Stimulated activated CD4-positive, alpha-beta T cell treated with anti-CD3 and anti-CD28 coated beads, Interleukin-4, amount 100 ng/mL, for 1 hour (primary cell): ENCODE measurements at places on chromosomes 3 and 15.

DNA sequence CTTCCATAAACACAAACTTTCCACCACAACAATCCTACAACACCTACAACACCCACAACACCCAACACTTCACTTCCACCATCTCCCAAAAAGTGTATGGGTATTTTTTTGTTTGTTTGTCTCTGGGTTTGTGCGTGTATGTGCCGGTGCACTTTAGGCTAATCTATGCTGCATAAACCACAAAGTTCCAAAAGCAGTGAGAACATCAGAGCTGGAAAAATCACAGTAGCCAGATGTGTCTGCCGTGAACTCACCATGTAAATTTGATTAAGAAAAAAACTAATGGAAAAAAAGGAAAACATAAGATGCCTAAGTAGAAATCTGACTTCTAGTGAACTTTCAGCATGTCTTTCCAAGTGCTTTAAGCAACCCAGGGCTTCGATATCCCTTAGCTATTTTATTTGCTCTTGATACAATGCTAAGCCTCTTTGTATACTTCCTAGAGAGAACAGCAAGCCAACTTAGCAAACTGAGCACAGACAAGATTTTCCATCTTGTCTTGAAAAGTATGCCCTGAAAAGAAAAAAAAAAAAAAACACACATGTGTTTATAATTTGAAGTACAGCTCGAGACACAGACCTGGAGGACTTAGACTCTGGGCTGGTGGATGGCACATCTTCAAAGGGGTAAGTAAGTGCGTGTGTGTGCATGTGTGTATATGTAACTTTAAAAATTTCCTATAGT, 91.4 kb downstream of the WWTR1 start:
- no peak for DNase-seq

- no peak for DNase-seq
These were observed 164.5 kb downstream of the MEGF11 start for GRCh38 chr15:66089049-66089448.

DNA sequence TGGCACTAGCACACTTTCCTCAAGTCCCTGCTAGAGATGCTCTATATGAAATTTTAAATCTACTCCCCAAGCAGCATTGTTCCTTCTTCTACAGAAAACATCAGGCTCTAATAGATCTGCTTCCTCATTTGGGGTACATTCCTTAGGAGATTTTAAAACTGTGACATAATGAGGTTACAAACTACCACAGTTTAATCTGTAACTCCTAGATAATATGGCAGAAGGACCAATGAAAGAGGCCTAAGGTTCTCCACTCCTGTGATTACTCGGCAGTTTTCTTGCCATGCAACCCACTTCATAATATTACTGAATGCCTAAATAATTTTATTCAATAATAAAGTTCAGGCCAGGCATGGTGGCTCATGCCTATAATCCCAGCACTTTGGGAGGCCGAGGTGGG, 16.1 kb downstream of the ZNF106 start:
- no peak for DNase-seq

DNA sequence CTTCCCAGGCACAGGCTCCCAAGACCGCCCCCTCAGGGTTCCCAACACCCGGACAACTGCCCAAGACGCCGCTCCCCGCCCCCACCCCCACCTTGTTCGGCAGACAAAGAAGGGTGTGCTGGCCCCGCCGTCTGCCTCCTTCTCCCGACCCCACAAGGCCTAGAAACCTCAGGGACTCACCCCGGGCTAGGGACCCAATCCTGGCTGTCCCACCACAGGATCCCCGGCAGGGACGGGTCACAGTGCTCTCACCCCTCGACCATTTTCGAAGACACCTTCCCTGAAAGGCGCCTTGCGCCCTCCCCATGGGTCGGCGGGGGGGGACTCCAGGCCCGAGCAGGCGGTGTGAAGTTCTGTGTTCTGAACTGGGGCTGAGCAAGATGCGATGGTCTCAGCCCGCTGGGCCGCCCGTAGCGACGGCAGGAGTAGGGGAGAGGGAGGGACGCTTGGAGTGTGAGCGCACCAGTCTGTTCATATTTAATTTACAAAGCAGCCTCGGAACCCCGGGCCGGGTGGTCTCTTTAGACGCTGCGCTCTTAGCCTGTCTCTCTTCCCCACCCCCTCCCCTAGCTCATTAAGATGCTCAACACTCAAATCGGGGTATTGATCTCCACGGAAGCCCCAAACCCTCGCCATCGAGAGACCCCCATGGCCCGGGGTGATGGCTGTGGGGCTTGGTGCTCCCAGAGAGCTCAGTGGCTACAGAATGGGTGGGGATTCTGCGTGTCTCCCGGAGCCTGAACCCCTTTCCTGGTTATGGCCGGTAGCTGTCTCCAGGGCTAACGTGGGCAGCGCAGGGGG, 1.4 kb upstream of the ISLR2 start:
- no peak for DNase-seq

DNA sequence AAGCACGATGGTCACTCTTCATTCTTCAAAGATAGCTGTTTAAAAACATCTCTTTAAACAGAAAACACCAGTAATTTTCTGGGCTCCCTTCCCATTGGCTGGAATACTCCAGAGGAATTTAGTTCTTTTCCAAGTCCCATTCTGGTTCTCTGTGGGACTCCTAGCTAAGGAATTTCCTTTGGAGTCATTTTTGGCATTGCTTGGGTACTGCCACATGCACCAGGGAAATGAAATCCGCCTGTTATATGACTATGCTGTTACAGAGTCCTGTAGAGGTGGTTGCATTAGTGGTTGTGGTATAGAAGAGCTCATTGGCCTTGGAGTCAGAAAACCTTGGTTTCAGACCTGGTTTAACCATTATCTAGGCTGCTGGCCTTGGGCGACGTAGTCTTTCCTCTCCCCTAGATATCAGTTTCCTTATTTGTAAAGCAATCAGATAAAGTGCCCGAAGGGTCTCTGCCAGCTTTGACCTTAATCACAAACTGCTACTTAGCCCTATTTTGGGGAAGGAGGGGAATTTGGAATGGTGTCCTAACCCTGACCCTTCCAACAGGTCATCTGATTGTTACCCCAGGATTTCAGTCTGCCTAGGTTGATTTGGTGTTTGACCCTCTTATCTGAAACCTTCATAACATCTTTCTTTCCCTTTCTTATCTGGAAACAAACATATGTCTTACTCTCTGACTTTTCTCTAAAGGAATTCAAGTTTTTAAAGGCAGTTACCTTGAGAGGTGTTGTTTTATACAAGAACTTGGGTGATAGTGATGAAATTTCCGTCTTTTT, 13.4 kb downstream of the RTP1 start:
- no peak for DNase-seq

DNA sequence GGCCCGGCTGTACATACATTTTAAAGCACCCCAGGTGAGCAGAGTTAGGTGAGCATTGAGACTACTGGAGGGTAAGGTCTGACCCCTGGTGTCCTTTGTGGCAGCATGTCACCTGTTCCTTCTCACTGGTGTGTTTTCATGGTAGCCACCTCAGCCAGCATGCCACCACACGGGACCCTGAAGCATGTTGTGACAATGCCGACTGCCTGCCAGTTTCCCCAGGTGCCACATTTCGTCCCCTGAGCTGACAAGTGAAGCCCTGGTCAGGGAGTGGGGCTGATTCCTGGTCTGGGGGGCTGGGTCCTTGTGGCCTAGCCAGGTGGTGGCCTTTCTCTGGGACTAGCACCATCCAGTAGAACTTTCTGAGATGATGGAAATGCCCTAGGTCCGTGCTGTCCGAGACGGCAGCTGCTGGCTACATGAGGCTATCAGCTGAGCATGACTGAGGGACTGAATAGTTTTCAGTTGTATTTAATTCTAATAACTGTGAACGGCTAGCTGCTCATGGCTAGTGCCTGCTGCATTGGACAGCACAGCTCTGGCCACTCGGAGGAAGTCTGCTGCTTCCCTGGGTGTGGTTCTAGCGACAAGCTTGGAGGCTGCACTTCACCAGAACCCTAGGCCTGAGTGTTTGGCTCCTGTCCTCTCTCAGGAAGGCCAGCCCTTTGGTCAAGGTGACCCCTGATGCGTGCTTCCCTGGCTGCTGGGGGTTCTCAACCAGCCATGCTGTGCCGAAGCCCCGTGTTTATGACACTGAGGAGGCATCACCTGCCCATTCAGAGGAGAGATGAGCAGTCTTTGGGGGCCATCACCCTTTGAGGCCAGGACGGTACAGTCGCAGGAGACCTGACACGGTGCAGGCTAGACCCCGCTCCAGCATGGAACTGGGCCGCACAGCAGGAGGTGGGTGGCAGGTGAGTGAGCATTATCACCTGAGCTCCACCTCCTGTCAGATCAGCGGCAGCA, 3.9 kb downstream of the C3orf22 start:
- DNase-seq: no peak

- no peak for DNase-seq
These were observed 30.8 kb downstream of the PCOLCE2 start for GRCh38 chr3:142858043-142858442.

GRCh38 chr15:88487796-88488523, 20.5 kb downstream of the MRPS11 start:
- DNase-seq: no peak

DNA sequence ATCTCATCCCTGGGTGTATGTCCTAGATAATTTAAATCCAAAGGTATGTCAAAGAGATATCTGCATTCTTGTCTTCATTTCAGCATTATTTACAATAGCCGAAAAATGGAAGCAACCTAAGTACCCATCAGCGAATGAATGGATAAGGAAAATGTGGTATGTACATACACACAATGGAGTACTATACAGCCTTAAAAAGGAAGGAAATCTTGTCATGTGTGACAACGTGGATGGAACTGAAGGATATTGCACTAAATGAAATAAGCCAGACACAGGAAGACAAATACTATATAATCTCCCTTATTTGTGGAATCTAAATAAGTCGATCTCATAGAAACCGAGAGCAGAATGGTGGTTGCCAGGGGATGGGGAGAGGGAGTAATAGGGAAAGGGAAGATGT, 16.8 kb upstream of the MGLL start:
- no peak for DNase-seq

DNA sequence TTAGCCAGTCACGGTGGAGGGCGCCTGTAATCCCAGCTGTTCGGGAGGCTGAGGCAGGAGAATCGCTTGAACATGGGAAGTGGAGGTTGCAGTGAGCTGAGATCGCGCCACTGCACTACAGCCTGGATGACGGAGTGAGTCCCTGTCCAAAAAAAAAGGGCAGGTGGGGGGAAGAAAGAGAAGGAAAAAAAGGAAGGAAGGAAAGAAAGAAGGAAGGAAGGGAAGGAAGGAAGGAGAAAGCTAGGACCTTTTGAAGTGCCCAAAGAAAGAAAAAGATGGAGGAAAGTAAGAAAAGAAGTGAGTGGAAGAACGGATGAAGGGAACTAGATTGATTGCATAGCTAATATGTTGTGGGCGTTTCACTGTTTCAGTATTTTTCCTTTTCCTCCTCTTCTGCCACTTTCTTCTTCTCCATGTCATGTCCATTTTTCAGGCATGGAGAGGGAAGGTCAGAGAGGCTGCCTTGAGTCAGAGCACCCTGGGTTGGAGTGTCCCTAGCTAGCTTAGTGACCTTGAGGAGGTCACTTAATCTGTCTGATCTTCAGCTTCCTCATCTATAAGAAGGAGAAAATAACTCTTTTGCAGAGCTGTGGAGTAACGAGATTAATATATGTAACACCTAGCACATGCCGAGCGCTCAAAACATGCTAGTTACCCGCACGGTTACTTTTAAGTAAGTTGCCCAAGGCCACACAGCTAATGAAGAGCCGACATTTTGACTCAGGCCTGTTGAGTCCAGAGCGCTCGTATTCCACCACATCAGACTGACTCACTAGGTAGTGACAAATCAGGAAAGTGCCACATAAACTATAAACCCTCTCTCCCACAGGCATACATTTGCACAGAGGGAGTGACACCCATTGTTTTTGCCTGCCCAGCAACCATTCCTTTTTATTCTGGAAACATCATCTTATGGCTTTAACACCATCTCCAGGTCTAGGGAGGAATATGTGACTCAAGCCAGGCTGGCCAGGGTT, 42.2 kb downstream of the BHLHE40 start:
- no peak for DNase-seq

DNA sequence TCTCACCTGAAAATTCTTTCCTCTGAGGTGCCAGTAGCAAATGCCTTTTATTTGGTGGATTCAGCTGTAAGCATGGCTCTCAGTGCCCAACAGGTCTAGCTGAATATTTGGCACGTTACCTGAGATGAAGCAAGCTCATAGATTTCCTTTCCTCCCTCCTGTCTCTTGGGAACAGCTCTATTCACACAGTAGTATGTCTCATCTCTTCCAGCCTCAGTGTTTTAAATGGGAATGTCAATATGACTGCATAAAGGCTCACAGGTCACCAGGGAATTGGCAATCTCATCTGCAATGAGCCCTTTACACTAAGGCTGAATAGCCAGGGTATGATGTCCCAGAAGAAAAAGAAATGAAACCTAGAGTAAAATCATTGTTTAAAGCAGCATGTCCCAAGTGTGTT, 733.5 kb downstream of the NTRK3 start:
- no peak for DNase-seq

DNA sequence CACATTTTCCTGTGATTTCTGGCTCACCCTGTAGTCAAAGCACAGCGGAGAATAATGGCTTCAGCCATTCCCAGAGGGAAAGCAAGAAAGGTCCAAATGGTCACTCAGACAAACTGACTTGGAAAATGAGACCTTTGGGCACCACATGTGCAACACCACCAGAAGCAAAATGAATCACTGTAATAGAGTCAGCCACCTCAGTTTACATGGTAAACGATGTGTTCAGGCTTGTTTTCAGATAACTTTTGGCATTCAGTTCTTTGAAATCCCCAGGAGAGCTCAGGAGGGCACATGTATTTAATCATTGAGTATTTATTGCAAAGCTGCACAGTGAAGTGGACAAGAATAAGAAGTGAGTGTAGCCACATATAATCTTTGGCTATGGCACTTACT, 38.4 kb upstream of the ALCAM start:
- no peak for DNase-seq

DNA sequence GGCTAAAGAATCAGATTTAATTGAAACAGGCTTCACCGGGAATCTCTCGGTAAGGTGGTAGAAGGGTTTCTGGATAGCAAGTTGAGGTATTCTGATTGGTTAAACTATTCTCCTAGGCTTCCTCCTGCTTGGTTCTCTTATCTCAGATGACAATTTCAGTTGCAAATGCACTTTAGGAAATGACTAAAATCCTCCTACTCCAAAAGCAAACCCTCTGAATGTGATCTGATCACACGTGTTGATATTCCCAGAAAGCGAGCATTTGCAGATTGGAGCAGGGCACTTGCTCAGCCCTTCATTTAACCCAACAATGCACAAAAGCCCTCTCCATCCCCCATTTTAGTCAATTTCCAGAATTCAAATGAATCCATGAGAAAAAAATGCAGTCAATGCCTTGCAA, 55.6 kb upstream of the ICE2 start:
- DNase-seq: no peak

- no peak for DNase-seq
These were observed 307.9 kb upstream of the MDFIC2 start for GRCh38 chr3:70620367-70620766.

DNA sequence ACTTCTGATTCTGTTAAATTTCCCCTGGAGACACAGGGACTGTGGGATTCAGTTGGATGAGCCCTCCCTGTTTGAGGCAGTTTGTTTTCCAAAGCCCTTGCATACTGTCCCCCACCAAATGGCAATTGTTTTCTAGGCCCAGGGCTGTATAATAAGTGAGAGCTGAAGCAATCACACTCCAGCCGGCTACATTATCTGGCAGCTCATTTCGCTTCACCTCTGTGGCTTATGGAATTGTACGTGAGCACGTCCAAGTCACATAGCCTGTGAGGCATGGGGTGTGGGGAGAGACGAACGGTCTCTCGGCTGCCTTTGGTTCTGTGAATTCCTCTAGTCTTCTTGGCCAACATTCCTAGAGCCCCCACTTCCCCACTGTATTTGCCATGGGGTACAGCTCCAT, 10.7 kb downstream of the RBP2 start:
- no peak for DNase-seq

GRCh38 chr3:106121491-106122289, 252.9 kb upstream of the CBLB start:
- DNase-seq: no peak
